Activated T-cell treated with anti-CD3 and anti-CD28 coated beads, Interleukin-2, amount 50 U/mL, for 24 hours (primary cell): ENCODE measurements at places on chromosomes 1 and 21.

DNA sequence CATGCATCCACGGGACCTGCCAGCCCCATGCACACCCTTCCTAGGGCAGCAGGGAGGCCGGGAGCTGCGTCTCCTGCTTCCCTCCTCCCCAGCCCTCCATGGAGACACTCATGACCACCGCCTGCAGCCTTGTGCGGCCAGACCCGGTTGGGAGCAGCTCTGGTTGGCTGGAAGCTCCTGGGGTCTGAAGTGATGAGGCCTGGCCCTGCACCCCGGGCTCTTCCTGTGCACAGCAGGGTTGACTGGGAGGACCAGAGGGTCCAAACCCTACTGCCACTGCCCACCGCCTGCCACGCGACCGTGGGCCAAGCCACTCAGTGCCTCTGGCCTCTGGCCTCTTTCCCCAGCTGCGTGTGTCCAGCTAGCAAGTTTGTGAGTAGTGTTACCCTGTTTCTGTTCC is 111.1 kb upstream of the COL6A1 start:
- DNase-seq: peak; percentile 14

DNA sequence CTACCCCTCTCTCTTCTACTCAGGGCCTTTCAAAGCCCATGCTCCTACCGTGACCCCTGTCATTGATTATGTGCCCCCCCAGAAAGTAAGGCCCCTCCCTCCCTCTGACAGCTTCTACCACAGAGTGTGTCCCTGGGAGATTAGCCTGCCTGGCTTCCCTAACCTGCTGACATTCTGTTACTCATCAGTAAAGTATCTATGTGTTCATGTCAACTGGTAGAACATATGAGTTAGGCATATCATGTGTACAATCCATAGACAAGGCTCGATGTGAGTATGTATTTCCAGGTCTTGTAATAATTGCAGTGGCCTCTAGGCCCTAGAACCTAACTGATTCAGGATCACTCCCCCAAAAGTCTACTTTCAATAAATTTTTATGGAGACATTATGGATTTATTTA is 120.0 kb downstream of the GIPC2 start:
- no peak for DNase-seq

DNA sequence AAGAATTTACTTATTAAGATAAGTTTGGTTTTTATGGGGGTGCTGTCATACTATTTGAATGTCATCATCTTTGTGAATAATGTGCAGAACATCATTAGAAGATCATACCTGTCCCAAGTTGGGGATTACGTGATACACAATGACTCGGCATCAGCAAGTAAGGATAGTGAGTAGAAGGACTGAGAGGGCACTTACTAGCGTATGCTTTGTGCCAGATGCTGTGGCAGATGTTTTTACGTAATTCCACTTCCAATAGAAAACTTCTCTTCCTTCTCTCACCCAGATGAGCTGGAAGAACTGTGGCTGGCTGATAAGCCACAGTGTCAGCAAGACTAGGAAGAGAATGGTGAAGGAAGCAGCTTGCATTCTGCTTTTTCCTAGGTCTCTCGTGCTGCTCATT is 28.1 kb upstream of the TGFB2 start:
- no peak for DNase-seq

GRCh38 chr1:100449477-100449876 is 88.5 kb upstream of the GPR88 start:
- no peak for DNase-seq
